ENCODE measurements at places on chromosomes 1 and 21.
A peak's percentile ranks its signal among the peaks of the same experiment; 100 is the strongest.

- no peak for DNase-seq
Measured at GRCh38 chr1:160326418-160326817, 16.6 kb downstream of the COPA start.

GRCh38 chr1:1170215-1171091 lies 3.2 kb upstream of the TTLL10 start:
- DNase-seq = peak; percentile 31

DNA sequence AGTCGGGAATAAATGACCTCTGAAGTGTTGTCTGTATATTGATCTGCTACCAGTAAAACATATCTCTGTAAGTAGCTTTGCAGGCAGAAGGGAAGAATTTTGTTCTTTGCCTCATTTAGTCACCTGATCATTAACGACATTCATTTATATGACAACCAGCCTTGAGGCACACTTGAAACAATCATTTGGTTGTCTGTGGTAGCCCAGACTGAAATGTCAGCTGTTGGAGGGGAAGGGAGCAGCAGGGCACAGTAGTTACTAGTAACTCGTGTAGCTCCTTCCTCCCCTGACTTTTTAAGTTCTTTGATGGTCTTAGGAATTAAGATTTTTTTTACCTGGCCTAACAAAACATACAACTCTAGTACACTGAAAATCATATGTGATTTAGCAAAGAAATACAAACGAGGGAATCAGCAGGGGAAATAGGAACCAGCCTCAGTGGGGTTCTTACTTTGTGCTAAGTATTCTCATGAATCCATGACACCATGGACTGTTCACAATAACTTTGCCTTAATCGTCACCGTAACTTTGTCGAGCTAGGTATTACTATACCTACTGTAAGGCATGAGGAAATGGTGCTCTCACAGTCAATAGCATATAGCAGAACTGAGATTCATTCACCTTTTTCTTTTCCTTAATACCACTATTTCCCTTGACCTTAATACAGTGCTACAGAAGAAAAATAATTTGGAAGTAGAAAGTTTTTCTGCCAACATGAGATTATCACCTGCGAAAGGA lies 6.4 kb downstream of the IL12RB2 start:
- no peak for DNase-seq

DNA sequence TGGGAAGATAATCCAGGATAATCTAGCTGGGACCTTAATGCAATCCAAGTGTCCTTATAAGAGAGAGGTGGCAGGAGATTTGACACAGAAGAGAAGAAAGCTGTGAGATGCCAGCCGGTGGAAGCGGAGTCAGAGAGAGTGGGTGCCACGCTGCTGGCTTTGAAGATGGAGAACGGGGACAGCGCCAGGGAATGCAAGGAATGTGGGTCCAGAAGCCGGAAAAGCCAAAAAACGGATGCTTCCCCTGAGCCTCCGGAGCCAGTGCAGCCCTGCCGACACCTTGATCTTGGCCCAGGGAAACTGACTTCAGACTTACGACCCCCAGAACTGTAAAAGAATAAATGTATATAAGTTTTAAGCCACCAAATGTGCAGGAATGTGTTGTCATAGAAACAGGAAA lies 152.6 kb downstream of the ZNF281 start:
- no peak for DNase-seq

- DNase-seq = no peak
Measured at GRCh38 chr1:154174654-154175053, 17.2 kb downstream of the TPM3 start.

- DNase-seq = peak; percentile 6
Measured at GRCh38 chr1:42214447-42214871, 49.9 kb upstream of the GUCA2A start.

GRCh38 chr1:150997949-150998348 lies 8.8 kb downstream of the MINDY1 start:
- DNase-seq = no peak

DNA sequence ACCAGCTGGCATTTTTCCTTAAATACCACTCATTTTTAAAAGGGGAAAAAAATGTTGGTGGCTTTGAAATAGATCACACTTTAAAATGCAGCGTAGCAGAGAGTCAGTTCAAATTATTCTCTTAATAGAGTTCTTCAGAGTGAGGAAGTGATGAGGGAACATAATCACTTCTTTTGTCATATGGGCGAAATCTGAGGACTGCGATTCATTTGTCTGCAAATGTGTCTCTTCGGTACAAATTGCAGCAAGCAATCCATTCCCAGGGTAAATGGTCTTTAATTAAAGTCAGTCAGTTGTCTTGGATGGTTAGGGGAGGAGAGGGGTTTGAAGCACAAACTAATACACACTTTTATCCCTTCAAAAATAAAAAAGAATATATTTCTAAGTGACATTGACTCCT lies 86.0 kb upstream of the SELENON start:
- no peak for DNase-seq

GRCh38 chr1:62386351-62387121 lies 50.3 kb upstream of the USP1 start:
- DNase-seq = no peak

DNA sequence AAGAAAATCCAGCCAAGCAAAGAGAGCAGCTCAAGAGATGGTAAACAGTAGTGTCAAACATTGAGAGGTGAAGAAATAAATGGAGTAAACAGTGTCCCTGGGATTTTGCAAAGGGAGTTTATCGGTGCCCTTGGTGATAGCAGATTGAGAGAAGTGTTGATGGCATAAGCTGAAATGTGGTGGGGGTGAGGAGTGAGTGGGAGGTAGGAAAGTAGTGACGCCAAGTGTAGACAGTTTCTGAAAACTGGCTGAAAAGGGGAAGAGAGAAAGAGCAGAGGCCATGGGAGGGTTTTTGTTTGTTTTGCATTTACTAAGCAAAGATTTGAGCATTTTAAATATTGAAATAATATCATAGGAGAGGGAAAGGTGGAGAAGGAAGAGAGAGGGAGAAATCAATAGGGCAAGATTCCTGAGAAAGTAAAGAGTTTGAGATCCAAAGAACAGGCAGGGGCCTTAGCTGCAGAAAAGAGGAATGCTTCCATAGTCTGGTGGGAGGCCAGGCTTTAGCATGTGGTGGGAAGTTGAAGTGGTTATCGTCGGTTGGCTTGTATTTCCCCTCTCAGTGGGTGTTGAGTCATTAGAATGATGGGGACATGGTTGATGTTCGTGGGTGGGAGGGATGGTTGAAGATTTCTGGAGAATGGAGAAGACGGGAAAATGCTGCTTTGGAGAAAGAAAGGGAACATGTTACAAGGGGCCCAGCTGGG lies 26.8 kb upstream of the RASAL2 start:
- DNase-seq = peak; percentile 76

- peak; percentile 53 for DNase-seq
Measured at GRCh38 chr1:153386500-153386901, 4.4 kb downstream of the S100A8 start.

- DNase-seq = no peak
Measured at GRCh38 chr21:32140151-32140550, 138.7 kb downstream of the MIS18A start.

- DNase-seq = no peak
Measured at GRCh38 chr1:226001088-226001487, 1.9 kb upstream of the SDE2 start.

DNA sequence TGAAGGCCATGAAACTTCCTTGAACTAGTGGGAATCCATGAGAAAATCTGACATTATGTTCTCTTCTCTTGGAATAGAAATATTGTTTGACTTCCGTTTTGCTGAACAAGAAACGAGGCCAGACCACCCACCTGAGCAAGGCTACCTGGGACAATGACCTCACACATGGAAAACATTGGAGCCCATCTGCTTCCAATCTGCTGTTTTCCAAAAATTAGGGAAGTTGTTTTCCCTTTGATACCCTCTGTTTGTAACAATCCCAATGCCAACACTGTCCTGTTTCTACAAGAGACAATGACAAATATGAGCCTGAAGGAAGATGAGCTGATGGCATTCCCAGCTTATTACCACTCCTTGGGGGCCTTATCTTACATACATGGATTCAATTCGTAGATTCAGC lies 29.4 kb downstream of the OR2C3 start:
- DNase-seq = no peak

DNA sequence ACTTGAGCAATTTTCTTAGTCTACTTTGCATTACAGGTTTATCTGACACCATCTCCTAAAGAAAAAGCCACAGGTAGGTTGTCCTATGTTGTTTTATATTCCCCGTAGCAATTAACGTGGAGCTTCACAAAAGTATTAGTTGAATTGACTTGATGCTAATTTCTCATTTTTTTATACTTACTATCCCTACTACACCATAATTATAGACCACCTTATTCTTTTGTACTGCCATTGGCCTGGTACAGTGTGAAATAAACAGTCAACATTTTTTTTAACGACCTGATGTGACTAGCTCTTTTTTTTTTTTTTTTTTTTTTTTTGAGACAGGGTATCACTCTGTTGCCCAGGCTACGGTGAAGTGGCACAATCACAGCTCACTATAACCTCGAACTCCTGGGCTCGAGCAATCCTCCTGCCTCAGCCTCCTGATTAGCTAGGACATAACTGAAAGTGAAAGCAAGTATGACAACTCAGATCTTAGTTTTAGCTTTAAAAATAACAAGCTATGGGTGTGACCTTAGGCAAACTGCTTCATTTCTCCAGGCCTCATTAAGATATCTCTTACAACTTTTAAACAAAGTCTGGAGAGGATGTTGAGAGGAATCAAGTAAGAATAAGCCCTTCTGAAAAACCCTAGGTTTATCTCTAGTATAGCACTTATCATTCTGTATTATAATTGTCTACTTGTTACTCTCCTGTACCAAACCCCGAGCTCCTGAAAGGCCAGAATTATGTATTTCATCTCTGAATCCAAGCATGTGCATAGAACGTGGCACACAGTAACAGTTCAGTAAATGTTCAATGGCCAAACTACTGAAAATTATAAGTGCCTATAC lies 49.5 kb downstream of the LUZP1 start:
- DNase-seq = no peak

DNA sequence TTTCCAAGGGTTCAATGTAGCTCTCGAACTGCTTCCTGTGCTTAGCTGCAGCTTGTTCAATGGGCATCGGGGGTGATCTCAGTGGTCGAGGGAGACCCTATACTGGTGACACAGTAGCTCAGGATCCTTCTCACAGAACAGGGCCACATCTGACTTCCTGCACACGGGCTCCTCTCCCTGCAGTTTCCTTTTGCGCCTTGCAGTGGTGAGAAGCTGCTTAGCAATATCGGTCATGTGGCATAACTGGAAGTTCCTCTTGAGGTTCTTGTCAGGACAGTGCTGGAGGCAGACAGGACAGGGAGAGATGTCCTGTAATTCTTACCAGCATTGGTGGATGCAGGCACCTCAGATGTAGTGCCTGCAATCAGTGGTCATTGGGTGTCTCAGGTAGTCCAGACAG lies 140.5 kb upstream of the MAP1LC3C start:
- peak; percentile 68 for DNase-seq

DNA sequence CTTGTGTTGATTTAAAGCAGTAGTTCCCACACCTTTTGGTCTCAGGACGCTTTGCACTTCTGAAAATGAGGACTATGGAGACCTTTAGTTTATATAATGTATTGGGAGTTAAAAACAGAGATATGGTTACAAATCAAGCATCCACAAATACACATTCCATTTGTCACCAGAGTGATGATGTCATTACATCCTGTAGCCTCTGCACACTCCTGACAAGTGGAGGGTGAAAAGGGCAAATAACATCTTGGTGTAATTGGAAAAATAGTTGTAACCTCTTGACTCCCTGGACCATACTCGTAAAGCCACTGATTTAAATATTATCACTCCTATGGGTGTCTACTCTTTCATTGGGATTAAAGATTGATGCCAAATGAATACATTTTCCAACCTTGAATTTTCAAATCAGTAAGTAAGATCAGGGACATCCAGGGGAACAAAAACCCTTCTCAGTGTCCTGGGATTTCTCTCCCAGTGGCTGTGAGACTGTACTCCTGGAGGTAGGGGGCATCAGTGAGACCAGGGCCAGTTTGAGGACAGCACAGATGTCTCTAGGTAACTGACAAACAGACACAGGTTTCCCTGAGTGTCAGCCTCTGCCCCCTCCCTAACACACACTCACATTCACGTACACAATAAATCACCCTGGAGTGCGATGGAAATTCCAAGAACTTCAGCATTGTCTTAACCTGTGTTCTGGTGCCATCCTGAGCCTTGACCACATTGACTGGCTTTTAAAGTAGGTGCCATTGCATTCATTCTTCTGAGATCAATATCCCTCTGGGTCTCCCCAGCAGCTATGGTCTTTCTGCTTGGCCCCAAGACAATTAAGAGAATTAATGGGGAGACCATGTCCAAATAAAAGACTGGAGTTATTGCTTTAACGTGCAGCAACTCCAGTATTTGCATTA lies 63.0 kb downstream of the NR5A2 start:
- no peak for DNase-seq

GRCh38 chr1:78070758-78071157 lies 25.0 kb downstream of the GIPC2 start:
- no peak for DNase-seq

DNA sequence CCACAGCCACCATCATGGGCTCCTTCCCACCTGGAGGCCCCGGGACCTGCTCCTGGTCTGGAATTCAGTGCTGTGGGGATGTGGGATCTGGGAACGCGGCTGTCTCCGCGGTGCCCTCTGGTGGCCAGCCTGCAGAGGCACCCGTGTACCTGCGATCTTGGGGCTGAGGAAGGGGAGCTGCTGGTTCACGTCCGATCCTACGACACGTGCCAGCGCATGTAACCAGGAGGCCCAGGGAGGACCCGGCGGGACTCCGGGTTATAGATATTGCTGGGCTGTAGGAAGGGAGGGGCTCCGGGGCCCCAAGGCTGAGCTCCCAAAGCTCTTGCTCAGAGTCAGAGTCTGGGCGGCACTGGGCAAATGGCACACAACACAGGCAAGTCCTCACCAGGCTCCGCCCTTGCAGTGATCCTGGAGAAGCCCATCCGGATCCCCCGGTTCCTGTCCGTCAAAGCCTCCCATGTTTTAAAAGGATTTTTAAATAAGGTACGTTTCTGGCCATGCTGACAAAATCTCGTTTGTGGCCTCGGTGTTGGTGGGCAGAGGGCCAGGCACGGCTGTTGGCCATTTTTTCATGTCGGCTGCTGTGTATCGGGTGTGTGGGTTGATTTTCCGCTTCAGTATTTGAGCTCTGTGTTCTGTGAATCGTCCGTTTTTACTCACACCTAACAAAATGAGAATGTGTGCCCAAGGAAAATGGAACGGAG lies 20.1 kb downstream of the FAAP20 start:
- DNase-seq = peak; percentile 58

GRCh38 chr1:206678490-206678889 lies 6.2 kb upstream of the MAPKAPK2 start:
- no peak for DNase-seq

- DNase-seq = no peak
Measured at GRCh38 chr1:9861360-9861759, 37.6 kb upstream of the CLSTN1 start.

- no peak for DNase-seq
Measured at GRCh38 chr1:98949166-98949565, 55.5 kb downstream of the PLPPR5 start.

GRCh38 chr1:66250478-66250877 lies 283.5 kb upstream of the SGIP1 start:
- DNase-seq = no peak

- DNase-seq = peak; percentile 89
Measured at GRCh38 chr1:33045814-33046213, 9.1 kb upstream of the AK2 start.

DNA sequence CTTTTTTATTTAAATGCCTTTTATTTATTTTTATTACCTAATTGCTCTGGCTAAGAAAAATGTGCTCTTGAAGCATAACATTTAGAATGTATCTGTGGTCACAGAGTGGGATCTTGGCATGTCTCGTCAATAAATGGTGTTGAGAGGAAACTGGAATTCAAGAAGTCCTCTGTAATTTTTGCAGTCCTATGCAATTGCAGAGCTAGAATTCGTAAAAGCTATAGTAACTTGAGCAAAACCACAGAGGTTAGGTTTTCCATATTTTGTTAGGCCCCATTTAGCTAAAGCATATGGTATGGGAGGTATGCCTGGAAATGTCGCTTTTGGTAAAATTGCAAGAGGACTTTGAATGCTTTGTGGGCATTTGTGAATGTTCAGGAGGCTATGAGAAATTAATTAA lies 466.7 kb upstream of the NFIA start:
- DNase-seq = no peak

All from HL-60 (cell line).